Femur (tissue), 1 donor: ENCODE measurements at places on chromosomes 3 and 15.
A peak's percentile ranks its signal among the peaks of the same experiment; 100 is the strongest.

DNA sequence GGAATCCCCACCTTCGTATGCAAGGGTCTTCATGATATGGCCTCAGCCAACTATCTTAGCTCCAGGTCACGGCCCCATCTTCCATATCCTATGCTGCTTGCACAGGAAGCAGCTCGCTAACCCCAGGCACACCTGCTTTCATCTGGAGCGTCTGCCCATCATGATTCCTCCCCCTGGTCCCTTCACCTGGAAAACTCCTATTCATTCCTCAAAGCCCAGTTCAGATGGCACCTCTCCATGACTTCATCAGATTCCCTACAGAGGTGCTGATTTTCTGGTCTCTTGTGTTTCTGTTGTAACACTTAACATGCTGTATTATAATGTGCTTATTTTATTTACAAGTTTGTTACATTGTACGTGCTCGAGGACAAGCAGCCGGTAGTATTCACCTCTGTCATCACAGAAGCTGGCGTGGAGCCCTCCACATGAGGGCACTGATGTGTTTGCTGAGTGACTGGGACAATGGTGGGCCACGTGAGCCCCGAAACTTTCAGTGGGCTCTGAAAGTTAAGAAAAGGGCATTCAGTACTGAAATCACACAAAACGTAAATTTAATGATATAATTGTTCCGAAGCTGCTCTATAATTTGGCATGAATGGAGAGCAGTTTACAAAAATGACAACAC, 16.2 kb downstream of the MUC20 start:
- no peak for DNase-seq

- no peak for DNase-seq
Measured at GRCh38 chr3:64143409-64144130, 81.7 kb downstream of the PRICKLE2 start.

GRCh38 chr3:86547692-86548091, 443.3 kb downstream of the VGLL3 start:
- DNase-seq: no peak

DNA sequence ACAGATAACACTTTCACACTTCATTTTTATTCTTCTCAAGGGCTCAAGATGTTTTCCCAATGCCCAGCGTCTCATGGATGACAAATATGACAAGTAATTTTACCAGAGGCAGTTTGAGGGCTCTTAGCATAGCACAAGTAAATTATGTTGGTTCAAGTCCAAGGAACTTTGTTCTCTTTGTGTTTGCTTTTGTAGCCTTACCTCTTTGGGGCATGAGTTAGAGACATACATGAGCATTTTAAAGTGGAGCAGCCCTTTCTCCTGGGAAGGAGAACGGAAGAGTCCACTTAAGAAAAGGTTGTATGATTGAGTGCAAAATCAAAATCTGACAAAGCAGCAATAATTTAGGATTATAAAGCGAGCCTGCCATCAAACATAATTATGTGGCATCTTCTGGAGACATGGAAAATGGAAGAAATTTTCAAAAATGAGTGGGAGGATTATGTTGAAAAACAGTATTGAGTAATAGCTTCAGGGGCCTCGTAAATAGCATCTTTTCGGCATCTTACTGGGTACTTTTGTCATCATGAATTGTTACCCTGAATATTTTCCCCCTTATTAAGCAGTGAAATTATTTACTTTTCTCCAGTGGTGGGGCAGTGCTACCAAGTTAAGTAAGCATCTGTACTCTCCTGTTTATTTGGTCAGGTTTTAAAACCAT, 65.9 kb downstream of the PGPEP1L start:
- DNase-seq: no peak

- DNase-seq: no peak
Measured at GRCh38 chr3:29186131-29186599, 94.7 kb upstream of the RBMS3 start.

- DNase-seq: no peak
Measured at GRCh38 chr15:85837881-85838280, 43.2 kb upstream of the KLHL25 start.

GRCh38 chr3:17515445-17516234, 226.8 kb downstream of the TBC1D5 start:
- DNase-seq: no peak

GRCh38 chr3:122987736-122988319, 39.7 kb downstream of the SEMA5B start:
- DNase-seq: no peak

DNA sequence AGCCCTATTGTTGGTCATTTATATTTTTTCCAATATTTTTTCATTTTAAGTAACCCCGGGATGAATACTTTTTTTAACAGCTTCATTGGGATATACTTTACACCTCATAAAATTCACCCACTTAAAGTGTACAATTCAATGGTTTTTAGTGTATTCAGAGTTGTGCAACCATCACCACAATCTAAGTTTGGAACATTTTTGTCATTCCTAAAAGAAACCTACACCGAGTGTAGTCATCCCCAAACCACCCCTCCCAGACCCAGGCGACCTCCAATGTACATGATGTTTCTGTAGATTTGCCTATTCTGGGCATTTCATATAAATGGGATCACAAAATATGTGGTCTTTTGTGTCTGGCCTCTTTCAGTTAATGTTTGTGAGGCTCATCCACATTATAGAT, 118.3 kb upstream of the FRMD4B start:
- no peak for DNase-seq

GRCh38 chr15:49758856-49759255, 138.0 kb downstream of the DTWD1 start:
- no peak for DNase-seq

GRCh38 chr15:74397239-74398068, 30.0 kb upstream of the CYP11A1 start:
- no peak for DNase-seq

- DNase-seq: no peak
Measured at GRCh38 chr15:80584973-80585525, 110.1 kb upstream of the ABHD17C start.

- DNase-seq: no peak
Measured at GRCh38 chr3:94115482-94115881, 52.6 kb downstream of the NSUN3 start.

DNA sequence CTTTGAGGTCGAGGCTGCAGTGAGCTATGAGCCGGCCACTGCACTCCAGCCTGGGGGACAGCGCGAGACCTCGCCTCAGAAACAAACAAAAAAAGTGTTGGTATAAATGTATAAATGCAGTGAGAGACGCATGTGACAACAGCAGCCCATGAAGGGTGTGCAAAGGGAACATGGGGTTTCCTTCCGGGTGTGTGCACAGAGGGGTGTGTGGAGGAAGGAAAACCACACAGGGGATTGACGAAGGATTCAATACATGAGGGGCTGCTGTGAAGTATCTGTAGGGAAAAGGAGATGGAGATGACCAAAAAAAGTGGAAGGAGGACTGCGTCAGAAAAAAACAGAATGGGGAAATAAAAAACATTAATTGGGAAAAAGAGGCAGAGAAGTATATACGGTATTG, 1.1 kb downstream of the MTFMT start:
- DNase-seq: no peak

- DNase-seq: peak; percentile 23
Measured at GRCh38 chr3:87260270-87260669, 16.1 kb downstream of the POU1F1 start.

DNA sequence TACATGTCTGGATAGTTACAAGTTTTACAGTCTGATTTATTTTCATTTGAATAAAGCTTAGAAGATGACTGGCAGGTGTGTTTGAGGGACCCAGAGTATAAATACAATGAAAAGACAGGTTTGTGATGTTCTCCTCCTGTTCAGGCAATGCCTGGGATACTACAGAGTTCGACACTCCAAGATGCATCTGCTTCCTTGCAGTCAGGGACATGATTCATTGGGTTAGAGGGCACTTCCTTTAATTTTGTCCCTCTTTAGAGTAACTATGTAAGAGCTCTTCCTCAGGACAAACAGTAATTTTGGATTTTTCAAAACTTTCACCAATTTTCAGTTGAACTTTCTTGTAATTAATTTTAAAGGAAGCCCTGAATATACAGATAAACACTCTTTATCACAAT, 102.0 kb downstream of the LMLN start:
- no peak for DNase-seq

- DNase-seq: no peak
Measured at GRCh38 chr3:38327335-38328009, 19.1 kb upstream of the XYLB start.

DNA sequence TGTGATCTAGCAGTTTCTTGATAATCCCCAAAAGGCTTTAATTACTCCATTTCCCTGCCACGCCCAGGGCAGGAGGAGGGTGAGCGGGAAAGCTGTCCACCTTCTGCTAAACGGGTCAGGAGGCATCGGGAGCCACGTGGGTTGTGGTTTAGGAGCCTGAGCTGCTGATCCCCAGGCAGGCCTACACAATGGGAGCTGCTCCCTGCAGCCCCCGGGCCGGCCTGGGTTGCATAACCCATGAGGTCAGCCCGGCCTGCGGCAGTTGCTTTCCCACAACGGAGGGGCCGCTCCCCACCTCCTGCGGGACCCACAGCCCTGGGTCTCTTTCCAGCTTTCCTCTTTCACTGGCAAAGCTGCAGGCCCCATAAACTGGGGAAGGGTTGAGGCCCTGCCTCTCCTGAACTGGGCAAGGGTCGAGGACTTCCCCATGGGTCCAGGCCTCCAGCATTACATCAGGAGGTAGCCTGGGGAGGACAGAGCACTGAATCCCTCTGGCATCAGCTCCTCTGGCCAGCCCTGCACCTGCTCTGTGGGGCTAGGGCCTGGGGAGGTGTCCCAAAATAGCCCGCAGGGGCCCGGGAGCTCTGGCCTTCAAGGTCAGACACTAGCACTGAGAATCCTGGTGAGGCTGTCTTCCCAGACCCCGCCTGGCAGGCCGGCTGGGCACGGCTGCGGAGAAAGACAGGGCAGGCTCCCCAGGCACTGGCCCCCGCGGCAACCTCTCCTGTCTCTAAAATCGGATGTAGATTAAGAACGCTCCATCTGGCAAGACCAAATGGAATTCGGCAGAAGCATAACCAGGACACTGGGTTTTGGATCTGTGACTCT, 47.3 kb downstream of the ZDHHC19 start:
- peak; percentile 45 for DNase-seq
